ENCODE measurements at places on chromosomes 3 and 15.

GRCh38 chr3:42424911-42425310 is 14.5 kb upstream of the LYZL4 start:
- no peak for DNase-seq

DNA sequence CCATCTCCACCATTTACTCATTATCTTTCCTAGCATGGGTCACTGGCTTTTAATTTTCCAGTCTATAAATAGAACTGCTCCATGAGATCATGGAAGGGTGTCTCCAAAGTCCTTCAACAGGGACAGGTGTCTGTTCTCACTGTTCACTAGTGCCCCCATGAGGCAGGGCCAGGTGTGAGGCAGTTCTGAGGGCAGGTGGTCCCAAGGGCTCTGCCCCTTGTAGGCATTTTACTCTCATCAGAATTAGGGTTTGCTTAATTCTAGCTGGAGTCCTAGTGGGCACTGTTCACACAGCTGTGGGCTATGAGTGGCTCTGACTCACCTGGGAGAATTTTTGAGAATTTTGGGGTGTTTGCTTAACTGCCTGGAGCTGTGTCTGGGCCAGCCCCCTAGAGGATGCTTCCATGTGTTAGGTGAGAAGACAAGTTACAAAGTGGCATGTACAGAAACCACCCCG is 248.0 kb upstream of the LYSMD4 start:
- no peak for DNase-seq

- no peak for DNase-seq
Observed at GRCh38 chr3:29144361-29144760, 136.5 kb upstream of the RBMS3 start.

DNA sequence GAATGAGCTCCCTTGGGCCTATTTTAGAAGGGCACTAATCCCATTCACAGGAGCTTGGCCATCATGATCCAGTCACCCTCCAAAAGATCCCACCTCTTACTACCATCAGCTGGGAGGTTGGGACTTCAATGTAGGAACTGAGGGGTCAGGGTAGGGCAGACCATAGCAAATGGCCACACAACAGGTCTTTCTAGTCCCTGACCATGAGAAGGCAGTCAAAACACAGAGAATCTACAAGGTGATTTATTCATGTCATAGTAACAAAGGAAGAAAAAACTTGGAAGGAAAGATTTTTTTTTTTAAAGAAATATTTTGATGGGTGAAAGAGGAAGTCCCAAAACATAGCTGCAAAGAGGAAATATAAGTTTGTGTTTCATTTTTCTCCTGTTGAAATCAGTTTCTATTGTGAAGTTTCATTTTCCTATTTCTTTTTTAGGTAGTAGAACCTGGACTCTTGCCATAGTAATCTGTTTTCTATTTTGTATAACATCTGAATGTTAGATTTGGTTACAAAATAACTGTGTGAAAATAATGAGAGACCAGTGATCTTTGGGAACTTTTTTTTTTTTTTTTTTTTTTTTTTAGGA is 23.5 kb upstream of the TNFSF10 start:
- DNase-seq: no peak

GRCh38 chr3:106176734-106177133 is 307.9 kb upstream of the CBLB start:
- no peak for DNase-seq

- DNase-seq: peak; percentile 11
Observed at GRCh38 chr3:159664006-159664405, 324.6 kb upstream of the IL12A start.

DNA sequence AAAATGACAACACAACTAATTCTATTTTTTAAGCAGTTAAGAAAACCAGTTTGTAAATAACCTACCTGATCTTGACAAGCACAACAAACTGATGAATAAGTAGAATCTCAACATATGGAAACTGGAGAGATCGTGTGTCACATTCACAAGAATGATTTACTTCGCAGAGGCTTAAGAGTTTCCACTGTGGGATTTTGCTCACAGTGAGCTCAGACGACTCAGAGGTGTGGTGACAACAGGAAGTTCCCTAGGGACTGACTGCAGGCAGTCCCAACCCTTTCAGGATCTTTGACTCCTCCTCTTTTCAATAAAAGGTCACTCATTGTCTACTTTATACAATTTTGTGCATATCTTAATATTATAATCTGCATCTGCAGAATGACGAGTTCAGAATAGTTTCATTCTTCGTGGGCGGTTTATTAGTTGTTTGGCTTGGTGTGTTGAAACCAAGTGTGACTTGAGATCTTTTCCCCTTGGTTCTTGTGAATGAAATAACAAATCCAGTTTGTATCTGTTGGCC is at the start of gene LIPH:
Gene LIPH (minus strand): TSS at position 231 of the 520 bp plus-strand sequence. CDS start 117 bp downstream, at position 114.
- DNase-seq: peak; percentile 35

GRCh38 chr3:107810171-107811071 is 280.4 kb downstream of the CD47 start:
- DNase-seq: peak; percentile 12

DNA sequence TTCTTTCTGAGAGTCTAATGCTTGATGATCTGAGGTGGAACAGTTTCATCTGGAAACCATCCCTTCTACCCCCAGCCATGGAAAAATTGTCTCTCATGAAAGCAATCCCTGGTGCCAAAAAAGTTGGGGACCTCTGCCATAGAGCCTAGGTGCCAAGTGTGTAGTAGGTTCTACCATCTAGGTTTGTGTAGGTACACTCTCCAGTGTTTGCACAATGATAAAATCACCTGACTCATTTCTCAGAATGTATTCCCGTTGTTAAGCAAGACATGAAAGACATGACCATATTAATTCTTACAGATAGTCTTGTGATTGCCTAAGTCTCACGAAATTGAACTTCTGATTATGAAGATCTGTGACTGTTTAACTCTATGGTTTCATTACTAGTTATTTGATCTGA is 68.6 kb downstream of the KAT2B start:
- no peak for DNase-seq

DNA sequence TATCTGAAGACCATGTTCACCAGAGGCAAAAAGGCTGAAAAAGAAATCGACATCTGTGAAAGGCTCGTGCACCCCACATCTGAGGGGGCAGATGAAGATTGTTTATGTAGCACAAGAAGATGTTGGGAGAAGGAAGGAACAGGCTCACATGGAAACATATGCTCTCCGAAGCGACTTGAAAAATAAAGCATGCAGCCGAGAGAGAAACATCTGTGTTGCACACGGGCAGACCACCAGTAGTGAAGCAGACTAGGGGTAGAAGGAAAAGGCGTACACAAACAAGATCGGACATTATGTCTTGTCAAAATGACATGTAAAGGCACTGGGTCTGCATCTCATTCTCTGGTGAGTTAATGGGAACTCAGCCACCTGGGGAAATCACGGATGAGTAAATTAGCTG is 356.5 kb downstream of the ZIC4 start:
- DNase-seq: no peak

- DNase-seq: no peak
Observed at GRCh38 chr3:111956449-111956848, 22.4 kb upstream of the ABHD10 start.

DNA sequence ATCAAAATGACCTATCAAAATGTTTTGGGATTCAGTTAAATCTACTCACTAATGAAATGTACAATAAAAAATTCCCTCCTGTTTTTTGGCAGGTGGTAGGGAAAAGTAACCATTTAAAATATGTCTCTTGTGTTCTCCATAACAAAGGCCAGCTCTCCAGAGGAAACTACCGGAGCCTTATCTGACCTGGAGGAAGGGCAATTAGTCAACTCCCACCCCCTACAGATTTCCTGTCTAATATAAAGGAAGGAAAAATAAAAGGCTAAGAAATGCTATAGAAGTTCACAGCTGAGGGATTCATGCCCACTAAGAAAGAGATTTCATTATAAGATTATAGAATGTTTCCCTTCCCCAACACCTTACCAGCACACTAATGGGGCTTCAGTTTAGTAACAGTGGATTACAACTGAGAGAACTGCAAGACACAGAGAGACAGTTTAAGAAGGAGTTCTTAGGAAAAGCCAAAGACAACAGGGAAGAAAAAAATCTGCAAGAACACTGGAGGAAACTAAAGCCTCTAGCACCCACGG is 376.5 kb upstream of the KCNMB2 start:
- DNase-seq: no peak

DNA sequence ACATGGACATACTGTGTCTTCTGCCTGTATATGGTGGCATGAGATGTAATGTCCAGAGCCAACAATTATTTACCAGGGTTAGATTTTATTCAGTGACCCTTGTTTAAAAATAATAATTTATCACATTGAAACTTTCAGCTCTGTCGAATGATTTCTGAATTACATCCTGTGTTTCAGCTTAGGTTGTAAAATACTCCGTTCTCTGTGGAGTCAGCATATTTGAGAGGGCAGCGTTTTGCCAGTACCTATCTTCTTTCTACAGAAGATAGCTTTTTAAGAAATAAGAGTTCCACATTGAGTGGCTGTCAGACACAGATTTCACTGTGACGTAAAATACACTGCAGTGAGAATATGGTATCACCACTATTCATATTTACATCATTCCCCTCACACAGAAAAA is 85.3 kb downstream of the SLC49A4 start:
- DNase-seq: no peak

DNA sequence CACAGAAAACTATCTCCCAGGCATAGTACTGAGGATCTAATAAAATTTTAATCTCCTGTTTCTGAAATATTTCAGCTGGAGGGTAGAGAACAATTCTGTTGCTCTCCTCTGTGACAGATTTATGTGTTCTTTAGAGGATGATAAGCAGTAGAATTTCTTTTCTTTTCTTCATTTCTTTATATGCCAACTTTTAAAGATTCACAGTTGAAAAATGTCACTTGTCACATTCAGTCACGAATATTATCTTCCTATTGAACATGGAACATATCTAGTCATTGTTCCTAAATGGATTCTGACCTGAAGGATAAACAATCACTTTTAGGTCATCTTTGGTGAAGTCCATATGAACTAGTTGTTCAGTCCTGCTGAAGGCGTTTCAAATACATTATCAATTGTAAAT is 585.5 kb upstream of the DPPA4 start:
- no peak for DNase-seq

DNA sequence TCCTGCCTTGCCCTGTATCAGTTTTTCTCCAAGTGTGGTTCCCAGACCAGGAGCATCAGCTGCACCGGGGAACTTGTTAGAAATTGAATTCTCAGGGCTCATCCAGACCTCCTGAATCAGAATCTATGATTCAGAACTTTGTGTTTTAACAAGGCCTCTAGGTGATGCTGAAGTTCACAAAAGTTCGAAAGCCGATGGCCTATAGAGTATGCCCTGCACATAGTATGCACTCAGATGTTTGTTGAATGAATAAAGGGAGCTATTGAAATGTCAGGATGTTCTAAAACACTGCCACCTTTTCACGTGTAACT is 664 bp upstream of the LARP6 start:
- peak; percentile 68 for DNase-seq

DNA sequence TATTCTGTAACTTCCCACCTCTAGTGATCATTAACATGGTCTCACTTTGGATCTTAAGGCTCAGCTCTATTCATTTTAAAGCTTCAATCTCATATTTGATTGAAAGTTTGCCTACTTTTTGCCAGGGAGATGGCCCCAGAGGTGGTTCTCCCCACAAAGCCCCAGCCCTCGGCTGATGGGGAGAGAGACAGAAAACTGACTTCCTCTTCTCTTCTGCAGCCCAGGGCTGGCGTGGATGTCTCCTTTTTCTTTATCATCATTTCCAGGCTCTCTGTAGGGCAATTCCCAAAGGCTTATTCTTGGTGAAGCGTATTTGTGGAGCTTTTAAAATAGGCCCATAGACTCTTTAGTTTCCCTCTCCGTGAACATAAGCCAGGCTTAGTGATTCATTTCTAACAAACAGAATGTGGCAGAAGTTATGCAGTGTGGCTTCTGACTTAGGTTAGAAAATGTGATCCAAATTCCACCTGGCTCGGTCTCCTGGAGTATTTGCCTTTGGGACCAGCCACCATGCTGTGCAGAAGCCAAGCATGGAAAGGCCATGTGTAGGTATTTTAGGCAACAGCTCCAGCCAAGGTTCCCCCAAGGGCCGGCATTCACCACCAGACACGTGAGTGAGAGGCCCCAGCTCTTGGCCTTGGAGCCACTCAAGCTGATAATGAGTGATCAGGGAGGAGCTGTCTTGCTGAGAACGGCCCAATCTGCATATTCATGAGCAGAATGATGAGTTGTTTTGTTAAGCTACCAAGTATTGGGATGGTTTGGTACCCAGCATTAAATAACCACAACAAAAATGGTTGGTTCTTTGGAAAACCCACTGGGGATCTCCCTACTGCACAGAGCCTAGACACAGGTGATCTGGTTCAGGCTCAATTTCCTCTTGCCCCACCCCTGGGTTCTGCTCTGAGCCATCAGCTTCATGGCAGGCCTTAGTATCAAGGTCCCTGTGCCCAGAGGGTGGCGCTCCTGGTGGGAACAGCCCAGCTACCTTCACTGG is 353.2 kb upstream of the PROK2 start:
- DNase-seq: no peak

- DNase-seq: peak; percentile 28
Observed at GRCh38 chr3:191342006-191342405, 11.7 kb upstream of the UTS2B start.

DNA sequence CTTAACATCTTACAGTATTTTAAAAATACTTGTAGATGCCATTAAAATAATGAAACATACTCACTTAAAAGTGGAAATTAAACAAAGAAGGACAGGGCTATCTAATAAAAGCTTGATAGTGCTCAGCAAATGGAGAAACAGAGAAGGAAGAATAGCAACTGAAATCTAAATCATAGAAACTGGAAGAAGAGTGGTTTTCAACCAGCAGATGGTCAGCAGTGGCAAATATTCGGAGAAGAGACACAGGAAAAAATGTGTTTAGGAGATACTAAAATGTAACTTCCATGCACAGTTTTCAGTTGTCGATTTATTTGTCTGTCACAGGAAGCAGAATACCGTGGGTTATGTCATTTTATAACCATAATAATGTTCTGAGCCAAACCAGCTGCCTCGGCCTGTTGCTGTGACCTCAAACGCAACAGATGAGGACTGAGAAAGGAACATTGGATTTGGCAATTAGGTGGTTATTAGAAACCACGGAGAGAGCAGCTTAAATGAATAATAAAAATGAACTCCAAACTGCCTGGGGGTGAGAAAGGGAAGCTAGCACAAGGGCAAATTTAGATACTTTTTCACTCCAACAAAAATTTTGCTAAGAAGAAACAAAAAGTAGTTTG is 246.6 kb upstream of the KCNMB2 start:
- DNase-seq: no peak

DNA sequence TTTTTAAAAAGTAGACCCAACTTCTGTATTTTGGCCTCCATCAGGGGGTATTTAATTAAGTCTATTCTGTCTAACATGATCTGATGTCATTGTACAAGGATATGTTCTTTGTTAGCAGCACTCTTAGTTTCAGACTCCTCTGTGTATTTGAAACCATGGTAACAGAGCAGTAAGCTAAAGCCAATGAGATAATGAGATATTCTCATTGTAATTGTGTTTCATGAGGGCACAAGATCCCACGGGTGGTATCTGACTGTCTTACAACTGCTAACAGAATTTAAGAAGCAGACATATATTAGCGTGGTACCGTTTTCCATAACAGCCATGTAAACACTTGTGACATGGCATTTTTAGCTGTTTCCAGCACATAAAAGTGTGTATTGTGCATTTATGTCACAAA is 251.2 kb upstream of the VEPH1 start:
- DNase-seq: no peak
